ENCODE measurements at places on chromosomes 7 and 10. TPM values are rescaled to one million over a fixed set of nuclear protein-coding genes. Genes with fewer than 3 reads are reported as not detected.

Gene VPS37D
- 1.4 TPM for total RNA-seq

Gene STEAP4
- total RNA-seq = 105 TPM

Gene GPR22
- total RNA-seq = 15.7 TPM

Gene EPHB4
- 46.8 TPM for total RNA-seq

Gene UBE2D4
- total RNA-seq = 38.8 TPM

Gene DLX6
- 0.24 TPM for total RNA-seq

Gene FAM241B
- total RNA-seq = 6.7 TPM

Gene LIPF
- total RNA-seq = not detected
